ENCODE measurements at places on chromosomes 5 and 9. TPM values are rescaled to one million over a fixed set of nuclear protein-coding genes. Genes with fewer than 3 reads are reported as not detected.

ARL14EPL gene
- not detected for total RNA-seq

AQP7 gene
- total RNA-seq, result 0.98 TPM

ADAMTS6 gene
- 8.2 TPM for total RNA-seq

KCNMB1 gene
- 0.09 TPM for total RNA-seq

ZNF883 gene
- total RNA-seq, result 8.7 TPM

DNA sequence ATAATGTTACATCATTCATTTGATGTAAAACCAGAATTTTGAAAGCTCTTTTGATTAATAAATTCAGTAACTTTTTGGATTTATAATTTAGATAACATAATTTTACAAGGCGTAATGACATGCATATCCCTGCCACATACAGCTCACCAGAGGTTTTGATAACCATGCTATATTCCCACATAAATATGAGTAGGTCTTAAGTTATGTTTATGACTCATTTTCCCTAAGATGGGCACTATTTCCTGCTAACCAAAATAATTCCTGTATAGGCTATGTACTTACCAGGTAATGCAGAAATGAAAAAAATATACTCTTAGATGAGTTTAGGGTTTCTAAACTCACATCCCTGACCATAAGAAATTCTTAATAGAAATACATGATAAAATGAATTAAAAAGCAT lies 93.9 kb upstream of the EDIL3 start:
- no peak for DNase-seq

GRCh38 chr5:89071101-89071940 lies 188.3 kb upstream of the MEF2C start:
- no peak for DNase-seq

DNA sequence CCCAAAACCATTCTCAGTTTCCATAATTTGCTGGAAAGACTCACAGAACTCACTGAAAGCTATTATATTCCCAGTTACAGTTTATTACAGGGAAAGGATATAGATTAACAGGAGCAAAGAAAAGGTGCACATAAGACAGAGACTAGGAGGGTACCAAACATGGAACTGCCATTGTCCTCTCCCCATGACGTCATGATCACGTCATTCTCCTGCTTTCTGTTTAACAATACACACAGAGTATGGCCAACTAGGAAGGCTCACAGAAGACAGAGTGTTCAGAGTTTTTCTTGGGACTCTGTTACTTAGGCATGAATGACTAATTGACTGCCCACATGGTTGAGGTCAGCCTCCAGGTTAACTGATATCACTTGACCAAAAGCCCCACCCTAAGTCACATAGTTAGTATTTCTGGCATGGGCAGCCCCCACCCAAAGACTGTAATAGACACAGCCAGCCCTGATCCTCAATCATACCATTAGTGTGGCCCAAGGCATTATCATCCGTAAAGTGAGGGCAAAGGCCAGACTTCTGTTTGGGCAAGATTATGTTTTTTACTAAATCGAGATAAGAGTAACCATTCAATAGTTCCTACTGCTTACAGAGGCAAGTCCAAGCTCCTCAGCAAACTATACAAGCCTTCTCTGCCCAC lies 353.5 kb upstream of the POU5F2 start:
- no peak for DNase-seq

GRCh38 chr5:63439537-63439936 lies 522.7 kb downstream of the HTR1A start:
- no peak for DNase-seq

GRCh38 chr9:6354072-6354686 lies 26.0 kb downstream of the TPD52L3 start:
- DNase-seq, result peak; percentile 11

- DNase-seq, result peak; percentile 62
These were observed at the start of gene ZFP2 for GRCh38 chr5:178895615-178896571. ZFP2 (plus strand) TSS chr5:178895913; CDS start chr5:178931314, 35,401 bp downstream.

GRCh38 chr5:118888556-118888955 lies 99.8 kb downstream of the DTWD2 start:
- no peak for DNase-seq

DNA sequence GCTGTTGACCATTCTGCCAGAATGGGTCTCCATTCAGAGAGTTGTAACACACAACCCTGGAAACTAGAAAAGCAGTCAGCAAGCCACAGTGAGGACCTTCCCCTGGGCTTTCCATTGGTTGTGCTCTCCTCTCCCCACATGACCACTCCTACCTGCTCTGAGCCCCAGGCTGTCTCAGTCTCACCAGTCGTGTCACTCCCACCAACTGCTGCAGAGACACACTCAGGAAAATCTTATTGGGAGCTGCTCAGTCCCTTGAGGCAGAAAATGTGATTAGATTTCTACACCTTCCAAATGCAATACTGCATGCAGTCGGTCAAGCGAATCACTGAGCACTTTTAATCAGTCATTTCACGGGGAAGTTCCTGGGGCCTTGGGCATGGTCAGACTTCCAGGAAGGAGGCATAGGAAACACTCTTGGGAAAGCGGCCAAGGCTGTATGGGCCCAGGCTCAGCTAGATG lies 284.2 kb upstream of the NMUR2 start:
- no peak for DNase-seq

- no peak for DNase-seq
These were observed 82.4 kb upstream of the ADRA1B start for GRCh38 chr5:159833846-159834245.

Measured in neural crest cell (in vitro differentiated cells).